ENCODE measurements at places on chromosomes 1 and 21. TPM values are rescaled to one million over a fixed set of nuclear protein-coding genes. Genes with fewer than 3 reads are reported as not detected.
A peak's percentile ranks its signal among the peaks of the same experiment; 100 is the strongest.

TGFB2 gene
- 12.7 TPM for total RNA-seq

DNA sequence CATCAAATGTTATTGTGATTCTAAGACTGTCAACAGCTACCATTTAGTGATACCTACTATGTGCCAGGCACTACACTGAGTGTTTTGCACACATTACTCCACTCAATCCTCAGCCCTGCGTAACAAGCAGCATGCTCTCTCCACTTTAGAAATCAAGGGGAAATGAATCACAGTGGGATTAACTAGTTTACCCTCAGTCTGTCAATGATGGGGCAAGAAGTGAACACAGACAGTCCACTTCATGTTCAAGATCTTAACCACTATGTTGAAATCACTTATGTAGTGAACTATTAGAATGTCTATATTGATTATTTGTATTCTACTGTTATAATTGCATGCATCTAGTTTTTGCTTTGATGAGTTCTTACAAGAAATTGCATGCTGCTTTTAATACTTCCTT, 165.3 kb downstream of the LTN1 start:
- DNase-seq, result no peak

GRCh38 chr1:234913771-234914170, 214.9 kb downstream of the TOMM20 start:
- DNase-seq, result no peak

DNA sequence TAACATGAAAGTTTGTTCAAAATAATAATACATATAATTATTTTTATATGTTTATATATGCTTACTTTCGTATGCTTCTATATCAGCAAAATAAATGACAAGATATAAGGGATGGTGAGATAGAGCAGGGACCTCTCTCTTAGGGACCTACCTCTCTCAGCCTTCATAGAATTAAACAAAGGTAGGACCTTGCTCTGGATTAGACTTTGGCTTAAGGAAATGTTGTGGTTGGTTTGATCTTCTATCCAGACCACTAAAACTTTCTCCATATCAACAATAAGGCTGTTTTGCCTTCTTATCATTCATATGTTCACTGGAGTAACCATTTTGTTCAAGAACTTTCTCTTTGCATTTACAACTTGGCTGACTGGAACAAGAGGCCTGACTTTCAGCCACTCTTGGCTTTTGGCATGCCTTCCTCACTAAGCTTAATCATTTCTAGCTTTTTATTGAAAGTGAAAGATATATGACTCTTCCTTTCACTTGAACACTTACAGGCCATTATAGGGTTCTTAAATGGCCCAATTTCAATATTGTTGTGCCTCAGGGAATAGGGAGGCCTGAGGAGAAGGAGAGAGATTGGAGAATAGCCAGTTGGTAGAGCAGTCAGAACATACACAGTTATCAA, 14.4 kb downstream of the FRRS1 start:
- no peak for DNase-seq

- no peak for DNase-seq
These were observed 38.4 kb downstream of the NRIP1 start for GRCh38 chr21:15026370-15026769.

GRCh38 chr1:226711976-226712741, 26.9 kb downstream of the ITPKB start:
- no peak for DNase-seq

DNA sequence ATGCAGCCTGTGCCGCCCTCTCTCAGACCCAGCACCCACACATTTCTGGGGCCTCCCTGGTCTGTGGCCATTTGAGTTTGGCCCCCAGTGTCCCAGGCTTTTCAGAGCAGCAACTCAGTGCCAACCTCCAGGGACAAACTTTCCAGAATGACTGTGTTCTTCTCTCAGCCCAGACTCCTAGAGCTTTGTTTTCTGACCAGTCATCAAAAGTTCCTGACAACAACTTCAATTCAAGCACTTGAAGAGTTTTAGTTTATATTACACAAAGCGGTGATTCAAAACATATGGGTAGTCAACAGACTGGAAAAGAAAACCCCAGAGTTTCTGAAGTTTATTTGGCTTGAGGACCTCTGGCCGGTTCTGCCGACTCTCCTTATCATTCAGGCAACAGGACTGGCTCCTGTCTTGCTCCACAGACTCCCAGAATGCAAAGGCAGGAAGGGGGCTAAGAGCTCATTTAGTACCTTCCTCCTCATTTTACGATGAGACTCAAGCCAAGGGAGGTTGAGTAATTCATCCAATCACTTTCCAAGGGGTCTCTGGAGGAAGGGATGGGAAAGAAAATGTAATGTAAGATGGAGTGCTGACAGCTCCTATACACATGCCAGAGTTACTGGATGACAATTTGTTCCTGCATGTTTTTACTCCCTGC, 27.0 kb upstream of the TIAM1 start:
- DNase-seq, result no peak

- peak; percentile 89 for DNase-seq
These were observed 33.2 kb upstream of the PAX7 start for GRCh38 chr1:18597160-18598042.

DNA sequence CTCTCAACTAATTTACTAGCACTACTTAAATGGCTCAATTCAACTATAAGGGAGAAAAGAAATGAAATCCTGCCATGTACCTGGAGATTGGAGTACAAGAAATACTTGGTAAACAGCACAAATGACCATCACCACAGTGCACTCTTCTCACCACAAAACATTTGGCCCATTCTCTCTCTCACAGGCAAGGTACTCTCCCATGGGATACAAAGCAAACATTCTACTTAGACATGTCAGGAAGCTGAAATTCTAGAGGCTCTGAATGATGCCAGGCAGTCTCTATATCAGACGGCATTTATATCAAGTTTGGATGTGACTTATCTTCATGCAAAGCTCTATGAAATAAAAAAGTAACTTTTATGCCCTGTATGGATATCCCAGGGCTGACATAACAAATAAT, 72.5 kb downstream of the DPT start:
- no peak for DNase-seq

DNA sequence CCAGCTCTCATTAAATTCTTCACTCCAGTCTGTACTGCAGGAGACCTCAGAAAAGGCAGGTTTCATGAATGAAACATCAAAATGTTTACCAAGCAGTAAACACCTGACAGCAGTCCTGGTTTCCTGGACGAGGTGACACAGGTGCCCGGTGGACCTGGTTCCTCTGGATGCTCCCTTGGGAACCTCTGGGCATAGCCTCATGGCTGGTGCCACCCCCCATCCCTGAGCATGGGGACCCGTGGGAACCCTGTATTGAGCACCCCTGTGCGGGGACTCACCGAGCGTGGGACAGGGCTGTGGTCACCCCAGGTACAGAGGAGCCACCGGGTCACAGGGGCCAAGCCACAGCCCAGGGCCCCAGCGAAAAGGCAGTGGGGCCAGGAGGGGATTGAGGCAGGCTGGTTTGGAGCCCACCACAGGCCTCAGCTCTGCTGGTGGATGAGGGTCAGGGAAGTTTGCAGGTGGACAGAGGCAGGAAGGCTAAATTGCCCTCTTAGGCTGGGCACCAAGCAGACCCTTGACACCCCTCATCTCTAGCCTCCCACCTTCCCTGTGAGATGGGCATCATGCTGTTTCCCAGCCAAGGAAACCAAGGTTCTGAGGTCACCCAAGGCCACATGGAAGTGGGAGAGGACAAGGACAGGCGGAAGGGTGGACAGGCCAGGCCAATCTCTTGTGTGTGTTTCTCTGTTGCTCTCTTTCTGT, 158.4 kb downstream of the PTPRU start:
- no peak for DNase-seq

GRCh38 chr1:25924454-25924853, 18.2 kb upstream of the STMN1 start:
- DNase-seq, result no peak

GRCh38 chr1:115810609-115811008, 30.3 kb downstream of the NHLH2 start:
- DNase-seq, result no peak

DNA sequence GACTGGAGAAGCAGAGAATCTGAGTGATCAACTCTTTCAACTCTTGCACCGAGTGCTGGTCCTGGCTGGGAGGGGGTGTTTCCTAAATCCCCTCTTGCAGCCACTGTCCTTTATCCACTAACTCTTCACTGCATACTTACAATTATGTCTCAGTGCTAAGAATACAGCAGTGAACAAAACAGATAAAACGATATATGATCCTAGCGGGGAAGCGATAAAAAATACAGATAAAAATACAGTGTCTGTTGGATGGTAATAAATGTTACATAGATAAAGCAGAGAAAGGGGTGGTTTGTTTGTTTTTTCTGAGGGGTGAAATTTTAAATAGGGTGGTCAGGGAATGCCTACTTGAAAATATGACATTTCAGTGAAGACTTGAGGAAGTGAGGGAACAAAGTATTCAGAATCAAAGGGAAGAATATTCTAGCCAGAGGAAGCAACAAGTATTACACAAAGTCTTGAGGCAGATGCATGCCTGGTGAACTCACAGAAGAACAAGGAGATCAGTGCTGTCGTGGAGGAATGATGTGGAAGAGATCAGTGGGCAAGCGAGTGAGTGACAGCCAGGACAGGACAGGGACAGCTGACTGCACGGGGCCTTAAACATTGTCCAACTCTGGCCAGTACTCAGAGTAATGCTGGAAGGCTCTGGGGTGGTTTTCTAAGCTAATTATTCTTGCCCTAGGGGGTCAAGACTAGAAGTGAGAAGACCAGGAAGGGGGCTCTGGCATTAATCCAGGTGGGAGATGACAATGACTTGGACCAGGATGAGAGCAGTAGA, 110.0 kb downstream of the APP start:
- DNase-seq, result no peak

DNA sequence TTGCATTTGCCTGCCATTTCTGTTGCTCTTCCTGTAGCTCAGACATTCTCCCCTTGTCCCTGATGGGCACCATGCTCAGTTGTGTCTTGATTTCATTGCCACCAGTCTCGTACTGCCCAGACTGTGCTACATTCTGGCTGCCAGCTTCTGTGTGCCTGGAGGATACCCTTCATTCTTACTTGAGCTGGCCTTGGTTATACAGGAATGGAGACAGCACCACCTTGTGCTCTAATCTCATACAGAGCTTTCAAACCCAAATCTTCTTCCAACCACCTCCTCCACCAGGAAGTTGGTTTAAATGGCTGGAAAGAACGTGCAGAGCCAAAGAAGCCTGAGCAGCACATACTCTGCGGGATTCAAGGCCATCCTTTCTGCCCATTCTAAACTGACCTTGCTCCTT, 165.3 kb downstream of the SLC35F3 start:
- DNase-seq, result no peak

DNA sequence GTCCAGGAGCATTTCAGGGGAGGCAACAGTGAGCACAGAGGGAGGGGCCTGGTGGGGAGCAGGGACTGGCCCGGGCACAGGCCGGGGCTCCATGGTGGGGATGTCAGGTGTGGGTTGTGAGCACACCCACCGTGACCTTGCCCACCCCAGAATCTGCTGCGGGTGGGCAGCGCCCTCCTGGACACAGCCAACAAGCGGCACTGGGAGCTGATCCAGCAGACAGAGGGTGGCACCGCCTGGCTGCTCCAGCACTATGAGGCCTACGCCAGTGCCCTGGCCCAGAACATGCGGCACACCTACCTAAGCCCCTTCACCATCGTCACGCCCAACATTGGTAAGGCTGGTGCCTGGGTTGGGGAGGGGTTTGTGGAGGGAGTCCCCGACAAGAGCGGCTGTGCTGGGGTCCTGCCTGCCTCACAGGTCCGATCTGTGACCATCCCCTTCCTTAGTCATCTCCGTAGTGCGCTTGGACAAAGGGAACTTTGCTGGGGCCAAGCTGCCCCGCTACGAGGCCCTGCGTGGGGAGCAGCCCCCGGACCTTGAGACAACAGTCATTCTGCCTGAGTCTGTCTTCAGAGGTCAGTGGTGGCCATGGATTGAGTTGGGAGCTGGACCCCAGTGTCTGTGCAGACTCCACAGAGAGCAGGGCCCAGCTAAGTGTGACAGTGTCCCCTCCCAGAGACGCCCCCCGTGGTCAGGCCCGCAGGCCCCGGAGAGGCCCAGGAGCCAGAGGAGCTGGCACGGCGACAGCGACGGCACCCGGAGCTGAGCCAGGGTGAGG, 14.3 kb downstream of the PSRC1 start:
- peak; percentile 83 for DNase-seq

SPOCD1 gene
- 58.6 TPM for total RNA-seq

- peak; percentile 53 for DNase-seq
These were observed 116.5 kb downstream of the TMEM53 start for GRCh38 chr1:44557778-44558177.

DNA sequence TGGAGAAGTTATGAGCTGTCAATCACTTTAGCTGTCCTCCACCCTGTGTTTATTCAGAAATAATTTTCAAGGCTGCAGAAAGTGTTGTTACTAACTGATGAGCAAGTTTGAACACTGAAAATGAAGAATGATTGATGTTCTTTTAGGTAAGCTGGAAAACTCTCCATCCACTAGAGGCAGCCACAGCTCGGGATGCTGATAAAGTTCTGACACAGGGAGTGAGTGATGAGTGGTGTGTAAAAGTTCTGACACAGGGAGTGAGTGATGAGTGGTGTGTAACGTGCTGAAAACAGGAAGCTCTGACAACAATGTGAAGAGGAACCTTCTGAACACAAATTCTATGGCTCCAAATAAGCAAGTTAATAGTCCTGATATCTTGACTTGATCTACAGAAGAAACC, 197.5 kb upstream of the PTBP2 start:
- DNase-seq, result no peak

MX2 gene
- total RNA-seq, result 12.4 TPM

DNA sequence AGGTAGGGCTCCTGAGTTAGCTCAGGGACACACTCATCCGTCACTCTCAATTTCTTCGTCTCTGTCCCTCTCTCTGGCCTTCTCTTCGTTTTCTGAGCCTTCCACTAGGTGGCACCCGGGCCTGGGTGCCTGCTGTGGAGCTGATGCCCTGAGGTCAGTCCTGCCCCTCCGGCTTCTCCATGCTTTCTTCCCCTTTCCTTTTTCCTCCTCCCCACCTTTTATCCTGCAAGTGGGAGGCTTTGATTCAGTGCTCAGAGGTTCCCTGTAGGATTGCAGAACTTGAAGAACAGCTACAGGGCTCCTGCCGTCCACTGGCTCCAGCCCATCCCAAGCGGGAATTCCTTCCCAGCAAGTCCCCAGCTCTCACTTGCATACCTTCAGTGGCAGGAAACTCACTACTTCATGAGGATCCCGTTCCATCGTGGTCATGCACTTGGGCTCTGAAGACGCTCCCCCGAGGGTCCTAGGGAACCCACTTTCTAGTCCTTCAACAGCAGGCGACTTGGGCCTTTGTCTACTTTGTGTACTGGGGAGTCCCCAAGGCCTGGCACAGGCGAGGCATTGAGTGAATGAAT, 45.6 kb downstream of the SRRM1 start:
- DNase-seq, result peak; percentile 91

TRIM46 gene
- total RNA-seq, result 3.3 TPM

ADORA3 gene
- total RNA-seq, result not detected

DNA sequence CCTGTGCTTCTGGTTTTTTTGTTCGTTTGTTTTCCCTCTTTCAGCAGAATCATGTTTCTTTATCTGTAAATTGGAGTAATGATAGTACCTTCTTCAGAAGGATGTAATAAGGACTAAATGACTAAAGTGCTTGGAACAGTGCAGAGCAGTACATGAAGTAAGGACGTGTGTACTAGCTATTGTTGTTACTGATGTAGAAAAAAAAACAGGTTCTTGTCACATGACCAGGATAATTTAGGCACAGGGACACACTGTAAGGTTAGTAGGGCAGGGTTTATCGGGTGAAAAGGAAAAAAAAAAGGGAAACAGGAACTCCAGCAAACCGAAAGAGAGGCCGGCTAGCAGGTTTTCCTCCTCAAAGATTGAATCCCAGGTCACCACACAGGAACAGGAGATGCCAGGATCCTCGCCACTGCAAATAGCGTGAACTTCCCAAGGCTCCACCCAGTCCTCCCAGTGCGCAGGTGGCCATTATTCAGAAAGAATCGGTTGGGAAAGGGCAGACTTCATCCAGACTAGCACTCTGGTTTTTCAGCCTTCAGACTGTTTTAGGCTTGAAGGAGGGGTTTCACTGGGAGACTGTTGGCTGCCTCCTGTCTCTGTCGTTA, 63.8 kb upstream of the PRRC2C start:
- no peak for DNase-seq
